ENCODE measurements at places on chromosomes 11 and 22.

DNA sequence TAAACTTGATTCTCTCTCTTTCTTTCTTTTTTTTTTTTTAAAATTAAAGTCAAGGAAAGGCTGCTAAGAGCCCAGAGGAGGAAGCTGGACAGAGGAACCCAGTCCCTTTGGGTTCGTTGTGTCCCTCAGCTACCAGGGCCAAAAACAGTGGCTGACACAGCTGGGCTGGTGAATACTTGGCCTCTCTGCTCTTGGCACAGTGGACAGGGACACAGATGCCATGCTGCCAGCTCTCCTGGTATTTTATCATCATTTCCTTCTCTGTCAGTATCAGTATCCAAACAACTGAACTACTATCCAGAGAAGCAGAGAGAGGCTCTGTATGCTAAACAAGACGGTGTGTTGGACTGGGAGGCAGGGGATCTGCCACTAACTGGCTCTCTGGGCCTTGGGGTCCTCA is 123.7 kb upstream of the CCDC90B start:
- DNase-seq, result no peak

GRCh38 chr11:15468466-15468865 is 353.7 kb downstream of the INSC start:
- no peak for DNase-seq

GRCh38 chr11:57764566-57764965 is 3.0 kb downstream of the CTNND1 start:
- no peak for DNase-seq

DNA sequence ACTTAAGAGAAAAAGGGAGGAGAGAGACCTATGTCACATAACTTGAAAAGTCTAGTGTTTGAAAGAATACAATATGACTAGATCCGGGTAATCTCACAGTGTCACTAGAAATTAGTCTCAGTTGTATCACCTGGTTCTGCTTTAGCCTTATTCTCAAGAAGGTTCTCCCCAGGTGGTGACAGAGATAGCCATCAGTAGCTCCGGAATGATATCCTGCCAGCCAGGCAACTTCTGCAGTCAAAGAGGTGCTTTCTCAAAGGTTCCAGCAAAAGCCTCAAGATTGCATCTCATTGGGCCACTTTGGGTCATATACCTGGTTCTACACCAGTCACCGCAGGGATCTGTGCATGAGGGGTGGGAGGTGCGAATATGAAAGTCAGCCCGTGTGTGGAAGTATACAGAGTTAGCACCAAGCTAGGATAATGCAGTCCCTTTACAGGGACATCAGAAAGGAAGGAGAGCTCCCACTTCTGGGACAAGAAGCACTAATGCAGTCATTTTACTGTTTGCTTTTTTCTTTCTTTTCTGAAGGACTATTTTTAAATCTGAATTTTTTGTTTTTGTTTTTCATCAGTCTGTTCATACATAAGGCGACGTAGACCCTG is 61.1 kb downstream of the CYB5R2 start:
- no peak for DNase-seq

DNA sequence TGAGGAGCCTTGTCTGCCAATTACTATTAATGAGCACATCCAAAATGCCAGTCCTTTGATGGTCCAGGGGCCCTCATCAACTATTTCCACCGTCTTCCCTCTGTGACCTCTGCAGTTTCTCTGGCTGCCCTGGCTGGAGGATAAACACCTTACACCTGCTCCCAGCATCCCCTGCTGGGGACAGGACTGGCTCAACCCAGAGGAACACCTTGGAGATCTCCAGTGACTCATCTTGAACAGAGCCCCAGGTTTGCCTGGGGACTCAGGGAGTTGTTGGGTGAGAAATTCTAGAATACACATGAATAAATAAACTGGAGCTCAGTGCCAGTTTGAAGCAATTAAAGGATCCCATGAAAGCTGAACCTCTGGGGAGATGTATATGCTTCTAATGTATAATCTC is 24.0 kb upstream of the ELF5 start:
- no peak for DNase-seq

GRCh38 chr22:20766530-20766929 is 7.4 kb upstream of the SERPIND1 start:
- DNase-seq, result no peak

DNA sequence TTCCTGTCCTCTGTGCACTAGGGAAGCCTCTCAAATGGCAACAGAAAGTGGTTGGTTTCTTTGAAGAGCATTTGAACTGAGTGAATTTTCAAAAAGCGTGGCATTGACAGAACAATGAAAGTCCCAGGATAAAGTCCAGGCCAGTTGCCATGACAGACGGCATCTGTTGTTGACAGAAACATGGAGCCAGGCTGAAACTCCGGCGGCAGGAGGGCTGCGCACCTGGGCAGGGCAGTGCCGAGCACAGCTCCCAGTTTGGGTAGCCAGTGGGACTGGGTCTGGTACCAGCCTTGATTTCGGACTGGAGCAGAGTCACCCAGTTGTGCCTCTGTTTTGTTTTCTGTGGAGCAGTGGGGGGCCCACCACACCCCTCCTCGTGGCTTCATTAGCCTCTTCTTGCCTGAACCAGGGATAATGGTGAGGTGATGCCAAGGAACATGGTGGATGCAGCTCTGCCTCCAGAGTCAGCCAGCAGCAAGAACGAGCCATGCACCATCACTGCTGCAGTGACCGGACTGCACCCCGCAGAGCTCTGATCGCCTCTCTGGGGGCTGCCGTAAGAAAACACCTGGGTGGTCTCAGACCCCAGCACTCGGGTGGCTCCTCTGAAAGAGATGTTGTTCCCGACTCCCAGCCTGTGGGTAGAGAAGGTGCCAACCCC is 9.8 kb upstream of the SEPTIN5 start:
- DNase-seq, result no peak

DNA sequence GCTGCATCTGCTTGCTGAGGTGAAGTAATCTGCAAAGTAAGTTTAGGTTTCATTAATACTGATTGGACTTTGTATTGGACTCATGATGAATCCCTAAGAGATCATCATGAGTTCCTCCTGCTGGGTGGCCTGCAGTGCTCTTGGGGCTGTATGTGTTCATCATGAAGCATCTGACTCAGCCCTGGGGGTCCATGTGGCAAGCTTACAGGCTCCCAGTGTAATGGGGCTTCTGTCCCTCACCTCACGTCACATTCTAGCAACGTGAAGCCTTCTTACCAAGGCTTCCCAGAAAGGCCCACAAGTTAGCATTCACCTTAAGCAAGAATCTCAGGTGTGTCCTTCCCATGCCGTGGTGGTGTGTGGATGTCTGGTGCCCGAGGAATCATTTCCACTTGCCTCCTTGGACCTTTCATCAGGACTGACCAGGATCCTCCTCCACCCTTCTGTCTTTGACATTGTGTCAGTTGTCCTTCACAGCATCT is 23.7 kb downstream of the CRKL start:
- no peak for DNase-seq

GRCh38 chr11:60307507-60308195 is 19.4 kb upstream of the MS4A6E start:
- no peak for DNase-seq

- DNase-seq, result no peak
Measured at GRCh38 chr22:46764140-46764680, 1.8 kb downstream of the TBC1D22A start.

- DNase-seq, result peak; percentile 16
Measured at GRCh38 chr11:7575841-7576725, 62.3 kb downstream of the PPFIBP2 start.

- DNase-seq, result peak; percentile 24
Measured at GRCh38 chr11:76234416-76235232, 28.3 kb upstream of the WNT11 start.

All from CD4-positive, alpha-beta T cell treated with Interleukin-21 for 1 hour (primary cell).